ENCODE measurements at places on chromosomes 3 and 15.

GRCh38 chr3:172649987-172650386 is 60.9 kb downstream of the NCEH1 start:
- no peak for DNase-seq

- DNase-seq, result no peak
Observed at GRCh38 chr15:100740138-100740537, 137.7 kb downstream of the ASB7 start.

- DNase-seq, result no peak
Observed at GRCh38 chr3:104604326-104605010, 762.2 kb upstream of the ALCAM start.

DNA sequence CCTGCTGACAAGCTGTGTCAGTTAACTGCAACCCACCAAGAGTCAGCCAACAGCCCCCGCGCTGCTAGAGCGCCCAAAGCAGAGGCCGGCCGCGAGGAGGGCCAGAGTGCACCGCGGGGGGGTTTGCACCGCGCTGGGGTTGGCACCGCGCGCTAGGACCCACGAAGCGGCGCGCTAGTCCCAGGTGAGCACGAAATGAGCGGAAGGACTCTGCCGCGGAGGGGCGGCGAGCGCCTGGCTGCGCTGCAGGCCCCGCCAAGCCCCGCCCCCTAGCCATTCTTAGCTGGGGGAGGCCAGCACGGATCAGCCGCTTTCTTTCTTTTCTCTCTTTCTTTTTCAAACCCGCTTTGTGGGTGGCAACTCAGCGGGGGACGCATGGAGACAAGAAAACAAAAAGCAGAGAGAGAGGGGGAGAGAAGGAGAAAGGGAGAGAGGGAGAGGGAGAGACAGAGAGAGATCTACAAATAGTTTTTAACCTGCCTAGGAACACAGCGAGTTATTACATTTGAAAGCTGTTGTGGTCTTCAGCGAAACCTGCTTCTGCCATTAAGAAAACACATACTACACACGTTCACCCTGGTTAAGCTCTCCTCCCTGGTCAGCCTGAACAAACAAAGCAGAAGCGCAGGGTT is 6.9 kb upstream of the FOXB1 start:
- no peak for DNase-seq

DNA sequence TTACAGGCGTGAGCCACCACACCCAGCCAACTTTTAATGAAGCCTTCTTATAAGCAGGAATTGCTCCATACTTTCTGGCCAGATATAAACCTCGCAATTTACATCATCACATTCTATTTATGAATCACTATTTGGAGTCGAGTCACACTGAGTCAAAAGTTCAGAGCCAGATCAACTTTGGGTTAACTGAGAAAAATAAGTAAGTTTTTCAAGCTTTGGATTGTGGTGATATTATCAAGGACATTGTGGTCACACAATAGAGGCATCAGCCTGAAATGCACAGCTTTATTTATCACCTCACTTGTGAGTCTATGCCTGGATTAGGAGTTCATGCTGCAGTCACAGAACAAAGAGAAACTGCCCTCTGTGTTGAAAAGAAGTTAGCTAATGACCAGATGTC is 1163.5 kb downstream of the ROBO1 start:
- no peak for DNase-seq

DNA sequence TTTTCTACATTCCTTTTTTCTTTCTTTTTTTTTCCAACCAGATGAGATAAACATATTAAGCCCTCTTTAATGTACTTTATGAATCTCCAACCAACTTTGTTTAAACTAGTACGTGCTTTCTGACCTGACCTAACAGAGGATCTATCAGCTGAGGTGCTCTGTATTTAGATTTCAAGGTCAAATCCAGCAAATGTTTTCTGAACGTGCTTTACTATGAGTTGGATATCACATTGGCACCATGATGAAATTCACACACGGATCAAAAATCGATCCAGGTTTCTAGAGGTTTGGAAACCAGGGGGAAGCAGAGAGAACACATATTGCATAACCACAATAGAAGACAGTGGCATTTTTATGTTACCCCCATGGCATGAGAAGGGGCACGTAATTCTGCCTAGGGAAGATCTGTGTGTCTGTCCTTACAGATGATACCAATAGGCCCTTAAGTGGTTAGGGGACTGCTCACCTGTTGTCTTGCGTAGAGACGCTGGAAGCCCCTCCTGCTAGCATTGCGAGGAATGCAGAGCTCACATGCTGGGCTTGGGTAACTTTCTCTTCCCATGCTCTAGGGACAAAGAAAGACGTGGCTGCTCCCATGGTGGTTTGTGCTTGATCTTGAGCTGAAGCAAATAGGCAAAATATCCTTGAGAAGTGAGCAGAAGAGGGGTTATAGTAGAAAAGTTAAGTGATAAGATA is 59.3 kb upstream of the ABHD10 start:
- DNase-seq, result no peak

DNA sequence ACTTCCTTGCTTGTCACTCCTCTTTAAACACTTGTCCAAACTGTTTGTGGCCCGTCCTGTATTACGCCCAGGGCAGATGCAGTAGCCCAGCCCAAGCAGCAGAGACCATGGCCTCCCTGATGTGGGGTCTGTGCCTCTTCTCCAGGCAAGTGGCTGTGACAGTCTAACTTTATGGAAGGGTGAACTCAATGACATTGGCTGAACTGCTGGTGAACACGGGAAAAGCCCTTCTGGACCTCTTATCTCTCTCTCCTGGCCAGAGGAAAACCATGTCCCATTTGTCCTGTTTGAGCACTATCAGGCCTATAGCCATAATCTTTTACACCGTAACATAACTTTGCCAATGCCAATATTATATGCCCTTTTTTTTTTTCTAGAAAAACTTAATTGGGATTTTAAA is 67.6 kb downstream of the SMAD3 start:
- DNase-seq, result no peak

DNA sequence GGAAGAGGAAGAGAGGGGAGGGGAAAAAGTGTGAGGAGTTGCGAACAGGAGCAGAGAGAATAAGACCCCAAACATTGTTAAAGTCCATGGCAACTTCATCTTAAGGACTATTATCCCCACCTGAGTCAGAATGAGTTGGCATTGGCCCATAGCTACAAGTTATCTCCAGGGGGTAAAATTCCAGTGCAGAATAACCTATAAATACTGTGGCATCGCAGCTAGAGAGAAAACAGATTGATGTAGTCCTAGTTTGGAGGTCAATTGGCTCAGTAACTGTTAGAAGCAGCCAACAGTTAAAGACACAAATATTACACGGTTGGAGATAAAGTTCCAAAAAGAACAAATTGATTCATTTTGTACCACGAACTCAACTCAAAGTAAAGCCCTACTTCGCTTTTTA is 313.9 kb upstream of the CCDC54 start:
- no peak for DNase-seq

- DNase-seq, result no peak
Observed at GRCh38 chr15:99010768-99011167, 3.2 kb upstream of the PGPEP1L start.

DNA sequence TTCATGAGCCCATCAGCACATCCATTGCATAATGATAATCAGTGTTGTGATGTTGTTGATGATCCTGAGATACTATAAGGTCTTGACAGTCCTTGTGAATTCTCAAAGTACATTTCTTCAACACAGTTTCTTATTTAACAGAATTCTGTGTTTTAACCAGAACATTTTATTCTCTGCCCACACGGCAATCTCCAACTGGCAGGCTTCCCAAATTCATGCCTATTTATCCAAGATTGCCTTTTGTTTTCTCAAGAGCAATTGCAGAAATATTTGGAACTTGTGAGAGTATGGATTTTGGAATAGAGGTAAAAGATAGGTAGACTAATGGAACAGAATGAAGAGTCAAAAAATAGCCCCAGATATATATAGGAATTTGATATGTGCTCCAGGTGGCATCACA is 116.0 kb downstream of the UACA start:
- no peak for DNase-seq

DNA sequence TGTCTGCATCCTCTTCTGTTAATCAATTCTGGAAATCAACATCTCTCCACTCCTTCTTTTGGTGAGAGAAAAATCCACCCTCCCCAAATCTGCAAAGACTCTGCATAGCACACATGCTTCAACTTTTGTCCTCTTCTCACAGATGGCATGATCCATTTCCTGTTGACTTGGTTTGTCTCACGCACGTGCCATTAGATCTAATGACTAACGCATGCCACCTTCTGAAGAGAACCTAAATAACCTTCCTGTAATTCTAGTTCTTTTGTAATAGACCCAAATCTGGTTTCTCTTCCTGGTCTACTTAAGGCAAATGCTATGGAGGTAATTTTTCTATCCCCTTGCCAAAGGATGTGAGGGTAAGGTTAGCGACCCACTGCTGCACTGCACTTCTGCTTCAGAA is 51.0 kb upstream of the ATOSA start:
- DNase-seq, result no peak

DNA sequence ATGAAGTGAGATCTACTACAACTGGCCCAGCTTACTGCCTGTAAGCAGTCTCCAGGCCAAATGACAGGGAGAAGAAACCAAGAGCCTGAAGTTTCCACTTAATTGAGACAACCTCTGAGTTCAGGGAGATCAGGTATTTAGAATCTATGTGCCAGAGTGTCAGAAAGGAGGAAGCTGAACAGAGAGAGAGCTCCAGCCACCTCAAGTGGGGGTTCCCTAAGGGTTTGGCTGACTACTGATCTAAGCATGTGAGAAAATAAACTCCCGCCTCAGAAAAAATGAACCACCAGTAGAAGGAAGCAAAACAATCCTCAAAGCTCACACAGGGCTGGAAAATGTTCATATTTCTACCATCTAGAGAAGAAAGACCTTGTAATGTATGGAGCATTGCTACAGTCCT is 25.0 kb downstream of the ADAM10 start:
- no peak for DNase-seq
